BJ (cell line): ENCODE measurements at places on chromosomes 4 and X. TPM values are rescaled to one million over a fixed set of nuclear protein-coding genes. Genes with fewer than 3 reads are reported as not detected.

The SHROOM3 gene
- 25.1 and 46.1 TPM in 2 replicates for polyA plus RNA-seq

The SMIM10L2A gene
- 0.05 and 0.09 TPM in 2 replicates for polyA plus RNA-seq

The CDKL2 gene
- 0.38 and 0.39 TPM in 2 replicates for polyA plus RNA-seq

The TMEM150C gene
- 0.64 and 0.96 TPM in 2 replicates for polyA plus RNA-seq

The TMEM154 gene
- polyA plus RNA-seq, result 1.1 and 2.4 TPM in 2 replicates

The MAGEA9B gene
- not detected in 2 replicates for polyA plus RNA-seq

The PRKX gene
- 5.7 and 6.5 TPM in 2 replicates for polyA plus RNA-seq

The SLITRK2 gene
- not detected in 2 replicates for polyA plus RNA-seq

The LRCH2 gene
- 1.5 and 4.1 TPM in 2 replicates for polyA plus RNA-seq

The KLB gene
- not detected in 2 replicates for polyA plus RNA-seq

The POU3F4 gene
- not detected in 2 replicates for polyA plus RNA-seq

The GPRASP2 gene
- 5.8 and 8.7 TPM in 2 replicates for polyA plus RNA-seq

The COX7B2 gene
- not detected in 2 replicates for polyA plus RNA-seq

The TKTL2 gene
- not detected in 2 replicates for polyA plus RNA-seq

GRCh38 chr4:176680668-176681180 is 112.0 kb downstream of the VEGFC start:
- no peak for DNase-seq

- no peak for DNase-seq
These were observed 40.8 kb downstream of the LRBA start for GRCh38 chr4:150974252-150974640.

DNA sequence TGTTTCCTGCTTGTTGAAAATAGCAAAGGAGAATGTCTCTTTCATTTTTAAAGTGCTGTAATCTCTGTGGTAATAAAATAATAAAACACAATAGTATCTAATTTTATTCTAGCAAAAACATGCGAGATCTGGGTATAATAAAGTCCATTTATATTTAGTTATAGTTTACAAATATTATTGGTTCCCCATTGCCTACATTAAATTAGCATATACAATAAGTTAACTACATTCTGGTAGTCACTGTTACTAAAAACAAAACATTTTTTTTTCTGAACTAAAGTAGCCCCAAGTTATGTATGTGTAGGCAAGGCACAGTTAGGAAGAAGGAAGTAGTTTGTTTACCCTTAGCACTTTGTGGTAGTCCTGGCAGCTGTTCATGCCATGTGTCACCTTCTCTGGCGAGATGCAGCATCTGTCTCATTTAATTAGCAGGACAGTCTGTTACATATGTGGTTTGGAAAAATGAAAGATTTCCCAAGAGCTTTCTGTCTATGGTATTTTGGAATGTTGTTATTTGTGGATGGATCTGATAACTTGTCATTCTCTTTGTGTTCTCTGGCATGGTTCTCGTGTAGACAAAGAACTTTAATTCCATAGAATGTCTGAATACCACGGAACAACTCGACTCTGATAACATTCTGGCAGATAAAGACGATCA is 231.3 kb upstream of the PITX2 start:
- no peak for DNase-seq

- no peak for DNase-seq
These were observed 4.5 kb downstream of the VEGFC start for GRCh38 chr4:176788248-176788647.

- DNase-seq, result no peak
These were observed 87.8 kb upstream of the GUCY1A1 start for GRCh38 chr4:155578726-155579370.

DNA sequence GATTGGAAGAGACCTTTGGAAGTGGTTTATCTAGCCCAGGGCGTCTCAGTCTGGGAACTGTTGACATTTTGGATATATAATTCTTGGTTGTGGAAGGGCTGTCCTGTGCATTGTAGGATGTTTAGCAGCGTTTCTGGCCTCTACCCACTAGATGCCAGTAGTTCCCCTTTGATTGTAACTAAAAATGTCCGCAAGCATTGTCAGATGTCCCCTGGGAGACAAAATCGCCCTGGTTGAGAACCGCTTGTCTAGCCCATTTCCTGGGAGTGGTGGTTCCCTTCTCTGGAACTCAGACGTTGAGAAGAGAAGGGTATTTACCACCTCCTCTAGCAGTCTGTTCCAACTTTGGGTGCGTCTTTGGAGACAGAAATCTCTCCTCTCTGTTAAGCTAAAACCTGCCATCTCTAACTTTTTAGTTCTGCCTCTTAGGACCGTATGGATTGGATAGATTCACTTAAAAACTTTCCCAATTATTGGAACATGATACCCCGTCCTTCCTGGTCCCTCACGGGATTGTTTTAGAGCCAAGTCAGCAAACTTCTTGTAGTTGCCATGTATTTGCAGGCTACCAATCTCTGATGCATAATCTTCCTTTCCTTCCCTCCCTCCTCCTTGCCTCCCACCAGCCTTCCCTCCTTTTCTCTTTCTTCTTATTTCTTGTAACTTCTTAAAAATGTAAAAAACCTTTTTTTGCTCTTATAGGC is 13.9 kb downstream of the TMEM165 start:
- no peak for DNase-seq

GRCh38 chr4:127988638-127989037 is 23.4 kb downstream of the ABHD18 start:
- no peak for DNase-seq

GRCh38 chr4:4308800-4309441 is 18.9 kb downstream of the ZBTB49 start:
- DNase-seq, result peak; percentile 18

- peak; percentile 50 for DNase-seq
These were observed 24.5 kb downstream of the RUFY3 start for GRCh38 chr4:70746179-70746839.

GRCh38 chr4:174575436-174575835 is 53.1 kb upstream of the HPGD start:
- no peak for DNase-seq

- no peak for DNase-seq
These were observed 8.4 kb downstream of the NDUFA1 start for GRCh38 chrX:119880076-119880475.

GRCh38 chrX:118977424-118977823 is 3.0 kb downstream of the LONRF3 start:
- no peak for DNase-seq

GRCh38 chrX:56974408-56974807 is 20.9 kb downstream of the SPIN3 start:
- no peak for DNase-seq

GRCh38 chr4:183349673-183350072 is 27.4 kb upstream of the CLDN24 start:
- peak; percentile 88 for DNase-seq

DNA sequence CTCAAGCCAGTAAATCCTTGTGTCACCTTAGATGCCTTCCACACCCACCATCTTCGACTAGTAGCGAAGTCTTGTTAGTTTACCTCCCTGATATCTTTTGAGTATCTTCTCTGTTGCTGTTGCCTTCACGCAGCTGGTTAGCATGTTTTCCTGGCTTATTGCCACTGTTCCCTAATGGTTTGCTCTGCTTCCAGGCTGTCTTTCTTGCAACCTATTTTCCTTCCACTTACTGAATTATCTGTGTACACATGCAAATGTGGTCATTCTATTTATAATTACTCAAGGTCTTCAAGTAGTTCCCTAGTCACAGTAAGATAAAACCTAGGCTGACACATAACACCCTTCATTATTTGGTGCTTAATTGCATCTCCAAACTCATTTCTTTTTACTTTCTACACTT is 89.5 kb downstream of the UGT8 start:
- no peak for DNase-seq

DNA sequence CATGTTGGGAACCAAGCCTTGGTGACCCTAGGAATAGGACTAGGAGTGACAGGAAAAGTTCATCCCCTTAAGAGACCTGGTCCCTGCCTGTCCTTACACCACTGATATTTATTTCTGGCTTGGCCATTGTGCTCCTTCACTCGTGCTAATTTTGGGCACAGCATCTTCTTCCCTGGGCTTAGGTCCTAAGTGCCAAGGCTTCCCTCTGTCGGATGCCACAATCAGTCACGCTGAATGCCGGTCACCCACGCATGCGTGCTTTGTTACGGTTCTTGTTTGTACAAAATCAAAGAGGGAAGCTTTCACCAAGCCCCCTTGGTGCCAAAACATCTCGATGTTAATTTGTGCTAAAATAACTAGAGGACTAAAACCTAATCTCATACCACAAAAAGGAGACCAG is 17.4 kb upstream of the MAP3K15 start:
- no peak for DNase-seq

GRCh38 chrX:12805333-12805732 is 14.1 kb downstream of the PRPS2 start:
- no peak for DNase-seq

GRCh38 chr4:40363945-40364344 is 28.8 kb downstream of the CHRNA9 start:
- no peak for DNase-seq

DNA sequence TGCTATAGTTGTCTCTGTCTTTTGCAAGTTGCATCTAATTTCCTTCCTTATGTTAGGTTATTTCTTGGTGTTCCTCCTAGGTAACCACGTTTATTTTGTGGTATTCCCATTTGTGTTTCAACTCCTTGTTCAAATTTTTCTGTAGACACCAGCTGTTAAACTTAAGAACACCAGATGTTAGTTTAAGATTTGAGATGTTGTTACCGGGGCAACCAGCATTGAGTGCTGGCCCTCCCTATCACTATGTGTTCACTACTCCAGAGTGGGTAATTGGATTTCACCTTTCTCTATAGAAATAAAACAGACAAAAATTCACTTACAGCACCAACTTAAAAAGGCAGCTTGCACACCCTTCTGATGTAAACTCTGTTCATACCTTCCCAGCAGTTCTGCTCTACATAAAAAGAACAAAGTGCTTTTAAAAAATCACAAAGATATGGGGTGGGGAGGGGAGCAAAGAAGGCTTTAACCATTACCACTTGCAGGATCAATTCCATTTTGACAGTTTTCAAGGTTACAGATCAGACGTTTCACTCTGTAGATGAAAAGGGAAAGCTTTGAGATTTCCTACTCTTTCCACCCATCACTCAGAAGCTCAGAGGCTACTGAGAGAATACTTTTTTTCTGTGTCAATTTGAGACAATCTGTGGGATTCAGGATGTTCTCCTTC is 82.9 kb downstream of the DKK2 start:
- no peak for DNase-seq

GRCh38 chr4:170202721-170203120 is 113.0 kb upstream of the AADAT start:
- no peak for DNase-seq

GRCh38 chrX:78831523-78831922 is 84.0 kb downstream of the LPAR4 start:
- no peak for DNase-seq

- DNase-seq, result peak; percentile 22
These were observed 105.7 kb downstream of the PSAPL1 start for GRCh38 chr4:7328913-7329638.

DNA sequence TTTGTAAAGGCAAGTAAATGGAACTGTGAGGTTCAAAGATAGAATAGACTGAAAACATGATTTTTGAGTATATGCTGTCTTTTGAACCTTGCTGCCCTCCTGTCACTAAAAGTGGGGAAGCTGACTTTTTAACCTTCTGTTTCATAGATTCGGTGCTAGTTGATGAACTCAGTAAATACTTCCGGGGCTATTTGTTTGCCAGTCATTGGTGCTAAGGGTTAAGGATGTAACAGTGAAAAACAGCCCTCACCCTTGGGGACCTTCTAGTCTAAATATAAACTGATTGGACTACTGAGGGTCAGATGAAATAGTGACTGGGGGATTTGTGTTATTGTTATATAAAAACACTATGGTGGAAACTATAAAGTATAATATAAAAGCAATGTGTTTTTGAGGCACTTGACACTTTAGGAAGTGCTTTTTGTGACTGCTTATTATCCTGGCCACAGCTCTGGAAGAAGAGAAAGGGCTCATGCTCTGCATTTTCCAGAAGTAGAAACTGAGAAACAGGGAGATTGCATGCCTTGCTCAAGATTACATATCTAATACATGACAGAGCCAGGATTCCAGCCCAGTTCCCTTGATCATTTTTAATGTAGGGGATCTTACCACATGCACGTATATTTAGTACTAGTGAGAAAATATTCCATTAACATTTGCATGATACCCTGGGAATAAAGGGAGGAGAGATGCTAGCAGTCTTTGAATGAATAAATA is 3.9 kb downstream of the BST1 start:
- DNase-seq, result no peak

- DNase-seq, result peak; percentile 54
These were observed 1.3 kb upstream of the FAT4 start for GRCh38 chr4:125313497-125313896.

GRCh38 chrX:72621625-72622485 is 49.2 kb upstream of the HDAC8 start:
- no peak for DNase-seq

GRCh38 chr4:108893468-108893867 is 130.6 kb upstream of the ETNPPL start:
- DNase-seq, result no peak

- no peak for DNase-seq
These were observed 91.6 kb upstream of the NLRP2B start for GRCh38 chrX:57771689-57772088.

- no peak for DNase-seq
These were observed 8.7 kb downstream of the TIMP1 start for GRCh38 chrX:47590984-47591383.

DNA sequence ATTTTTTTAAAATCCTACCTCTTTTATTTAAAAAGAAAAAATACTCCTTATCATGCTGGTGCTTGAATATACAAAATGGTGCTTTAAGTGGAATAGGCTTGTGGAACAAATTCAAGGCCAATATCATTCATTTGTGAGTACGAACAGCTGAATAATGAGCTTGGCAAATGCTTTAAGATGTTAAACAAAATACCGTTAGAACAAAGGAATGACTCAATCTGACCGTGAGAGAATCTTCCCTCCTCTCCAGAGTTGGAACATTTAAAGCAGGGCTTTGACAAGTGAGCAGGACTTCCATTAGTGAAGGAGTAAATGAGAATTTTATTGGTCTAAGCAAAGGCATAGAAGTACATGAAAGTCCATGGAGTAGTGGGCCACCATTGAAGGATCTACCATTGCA is 74.5 kb downstream of the DCLK2 start:
- DNase-seq, result no peak

DNA sequence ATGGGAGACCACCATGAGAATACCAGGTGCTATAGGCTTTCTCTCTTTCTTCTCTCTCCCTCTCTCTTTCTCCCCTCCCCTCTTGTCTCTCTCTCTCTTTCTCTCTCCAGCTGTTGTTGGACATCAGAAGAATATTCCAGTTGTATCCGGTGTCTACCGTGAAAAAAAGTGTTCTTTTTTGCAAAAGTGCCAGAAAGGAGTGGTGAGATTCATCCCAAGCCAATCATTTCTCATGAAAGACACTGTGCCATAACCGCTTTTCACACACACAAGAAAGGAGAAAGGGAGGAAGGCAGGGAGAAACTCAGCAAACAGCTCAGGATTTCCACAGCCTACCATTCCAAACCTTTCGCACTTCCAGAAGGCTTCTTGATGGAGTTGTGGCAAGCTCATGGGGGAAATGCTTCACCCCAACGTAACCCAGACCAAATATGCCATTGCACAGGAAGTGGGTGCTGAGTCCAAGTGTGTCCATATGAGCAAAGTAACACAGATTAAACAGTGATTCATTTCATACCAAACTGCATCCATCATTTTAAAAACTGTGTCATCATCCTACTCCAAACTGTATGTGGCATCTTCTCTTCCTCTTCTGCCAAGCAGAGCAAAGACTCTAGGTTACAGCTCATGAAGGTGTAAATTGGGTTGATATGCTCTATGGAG is 224.0 kb downstream of the APBB2 start:
- DNase-seq, result peak; percentile 94

GRCh38 chrX:34927866-34928265 is 14.7 kb upstream of the FAM47B start:
- no peak for DNase-seq

- no peak for DNase-seq
These were observed 28.5 kb upstream of the BANK1 start for GRCh38 chr4:101762025-101762424.
